Small intestine (tissue), 16 donors: ENCODE measurements at places on chromosomes 5 and 9.
A peak's percentile ranks its signal among the peaks of the same experiment; 100 is the strongest.

DNA sequence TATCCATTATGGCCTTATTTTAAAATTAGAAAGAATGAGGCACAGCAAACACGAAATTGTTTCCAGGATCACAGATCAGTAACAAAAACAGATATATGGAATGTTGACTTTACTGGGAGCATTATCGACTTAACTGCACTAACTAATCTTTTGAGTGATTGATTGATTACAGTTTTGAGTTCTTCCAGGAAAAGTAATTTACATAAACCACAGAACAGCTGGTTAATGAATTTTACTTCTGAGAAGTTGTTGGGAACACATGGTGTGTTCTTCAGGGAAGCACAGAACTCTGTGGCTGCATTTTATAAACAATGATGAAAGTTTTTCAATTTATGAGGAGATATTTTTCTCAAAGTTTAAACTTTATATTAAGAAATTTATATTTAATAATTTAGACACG, 802.4 kb upstream of the ACO1 start:
- DNase-seq: no peak

GRCh38 chr9:127720031-127720864, 4.4 kb downstream of the TTC16 start:
- DNase-seq: no peak

DNA sequence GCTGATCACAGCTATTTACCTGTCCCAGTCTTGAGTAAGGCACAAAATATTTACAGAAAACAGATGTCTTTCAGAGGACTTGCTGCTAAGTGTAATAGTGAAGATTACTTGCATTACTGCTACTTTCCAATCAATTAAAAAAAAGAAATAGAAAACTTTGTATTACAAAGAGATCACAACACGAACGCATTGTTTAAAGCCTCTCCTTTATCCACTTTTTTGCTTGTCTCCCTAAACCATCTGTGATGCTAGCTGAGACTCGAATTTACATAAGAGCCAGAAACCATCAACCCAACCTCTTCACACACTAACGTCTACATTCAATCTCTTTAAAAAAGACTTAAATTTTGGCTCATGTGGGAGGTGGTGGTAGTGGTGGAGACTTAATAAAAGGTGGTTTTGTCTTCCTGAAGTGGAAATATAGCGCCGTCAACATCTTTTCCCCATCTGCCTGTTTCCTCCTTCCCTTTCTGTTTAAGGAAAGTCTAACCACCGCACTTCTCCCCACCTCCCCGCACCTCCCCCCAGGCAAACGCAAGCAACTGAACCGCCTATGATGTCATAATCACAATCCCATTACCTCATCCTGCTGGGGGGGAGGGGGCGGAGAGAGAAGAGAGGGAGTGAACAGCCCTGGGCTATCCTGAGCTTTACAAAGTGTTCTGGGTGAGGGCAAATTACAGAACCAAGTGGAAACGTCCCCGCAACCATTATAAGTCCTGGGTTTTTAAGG, 948 bp upstream of the FAM53C start:
- no peak for DNase-seq

- no peak for DNase-seq
Observed at GRCh38 chr5:78907255-78907891, 77.7 kb downstream of the ARSB start.

DNA sequence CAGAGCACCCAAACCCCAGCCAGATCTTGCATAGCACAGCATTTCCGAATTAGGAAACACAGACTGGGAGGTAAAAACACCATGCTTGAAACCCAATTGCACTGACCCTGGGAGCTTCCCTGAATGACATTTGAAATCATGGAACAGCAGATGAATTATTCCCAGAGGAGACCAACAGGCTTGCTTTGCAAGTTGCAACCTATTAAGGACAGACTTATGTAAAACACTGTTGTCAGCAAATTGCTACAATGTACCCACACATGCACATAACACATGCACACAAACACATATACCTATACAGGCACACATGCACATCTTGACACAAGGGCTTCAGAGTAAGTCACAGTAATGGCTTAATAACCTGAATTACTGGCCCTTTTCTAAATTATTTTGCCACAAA, 984.8 kb downstream of the DNAH5 start:
- DNase-seq: no peak

GRCh38 chr9:86639899-86640379, 285.7 kb upstream of the TUT7 start:
- peak; percentile 5 for DNase-seq

DNA sequence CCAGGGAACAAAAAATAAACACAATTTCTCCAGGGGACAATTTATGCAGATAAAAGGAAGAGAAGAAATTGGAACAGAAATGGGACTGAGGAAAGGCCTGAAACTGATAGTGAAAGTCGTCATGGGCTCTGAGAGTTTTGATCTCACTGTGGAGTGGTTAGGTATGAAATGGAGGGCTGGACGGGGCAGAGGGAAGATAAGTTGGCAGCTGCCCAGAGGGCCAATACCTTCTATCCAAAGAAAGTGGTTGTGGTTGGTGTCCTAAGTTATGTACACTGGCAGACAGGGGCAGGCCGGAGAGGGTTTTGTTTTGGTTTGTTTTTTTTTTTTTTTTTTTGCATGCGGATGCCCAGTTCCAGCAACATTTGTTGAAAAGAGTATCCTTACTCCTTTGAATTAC, 46.1 kb downstream of the ZNF618 start:
- DNase-seq: no peak

GRCh38 chr5:91219803-91220371, 163.2 kb downstream of the ARRDC3 start:
- DNase-seq: peak; percentile 20

GRCh38 chr5:150485693-150486401, 22.1 kb upstream of the NDST1 start:
- peak; percentile 36 for DNase-seq

- no peak for DNase-seq
Observed at GRCh38 chr5:149572576-149573231, 8.6 kb upstream of the ARHGEF37 start.

GRCh38 chr9:87959916-87960581, 14.3 kb downstream of the CDK20 start:
- DNase-seq: peak; percentile 93

DNA sequence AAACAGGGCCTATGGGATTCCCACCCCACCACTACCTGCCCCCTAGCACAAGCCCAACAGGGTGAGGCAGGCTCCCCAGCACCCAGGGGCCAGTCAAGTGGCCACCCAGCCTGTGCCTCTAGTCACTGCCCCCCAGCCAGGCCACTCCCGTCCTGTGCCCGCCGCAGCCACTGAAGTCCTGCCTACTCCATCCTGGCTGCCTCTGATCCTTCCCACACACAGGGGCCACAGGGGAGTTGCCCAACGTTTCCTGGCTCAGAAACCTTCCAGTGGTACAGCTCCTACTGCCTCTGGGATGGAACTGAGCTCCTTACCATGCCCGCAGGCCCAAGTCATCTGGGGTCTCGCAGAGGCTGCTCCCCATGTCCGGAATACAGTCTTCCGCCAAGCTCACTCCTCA, 70.2 kb upstream of the STXBP1 start:
- DNase-seq: no peak

GRCh38 chr9:37801287-37801850, 772 bp downstream of the DCAF10 start:
- peak; percentile 35 for DNase-seq

GRCh38 chr5:80101993-80102392, 66.8 kb downstream of the THBS4 start:
- DNase-seq: no peak

DNA sequence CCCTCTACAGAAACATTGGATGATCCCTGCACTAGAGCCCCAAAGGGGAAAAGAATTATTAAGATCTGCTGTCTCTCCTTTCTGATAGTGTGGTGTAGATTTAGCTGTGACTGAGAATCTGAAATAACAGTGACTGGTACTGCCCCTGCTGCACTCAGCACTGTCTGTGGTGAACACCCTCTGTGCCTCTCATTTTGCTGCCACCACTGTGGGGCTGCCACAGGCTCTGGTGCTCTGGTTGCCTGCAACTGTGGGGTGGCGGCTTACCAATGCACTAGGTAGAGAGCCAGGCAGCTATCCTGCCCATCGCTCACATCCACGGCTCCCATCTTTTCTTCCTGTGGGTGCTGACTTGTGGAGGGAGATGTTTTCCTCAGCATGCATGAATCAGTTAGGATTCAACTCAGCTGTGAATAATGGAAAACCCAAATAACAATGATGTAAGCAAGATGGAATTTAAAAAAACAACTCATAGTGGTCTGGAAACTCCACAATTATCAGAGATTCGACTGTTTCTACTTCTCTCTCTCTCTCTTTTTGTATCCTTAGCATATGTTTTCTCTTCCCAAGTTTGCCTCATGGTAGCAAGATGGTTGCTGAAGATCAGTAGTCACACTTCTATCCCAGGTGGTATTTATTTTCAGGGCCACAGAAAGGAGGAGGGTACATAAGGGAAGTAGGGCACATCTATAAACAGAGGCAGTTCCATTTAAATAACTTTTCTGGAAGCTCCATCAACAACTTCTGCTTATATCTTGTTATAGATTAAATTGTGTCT, 99.8 kb upstream of the DAP start:
- no peak for DNase-seq

- DNase-seq: no peak
Observed at GRCh38 chr9:80399606-80400005, 827.8 kb downstream of the TLE4 start.

DNA sequence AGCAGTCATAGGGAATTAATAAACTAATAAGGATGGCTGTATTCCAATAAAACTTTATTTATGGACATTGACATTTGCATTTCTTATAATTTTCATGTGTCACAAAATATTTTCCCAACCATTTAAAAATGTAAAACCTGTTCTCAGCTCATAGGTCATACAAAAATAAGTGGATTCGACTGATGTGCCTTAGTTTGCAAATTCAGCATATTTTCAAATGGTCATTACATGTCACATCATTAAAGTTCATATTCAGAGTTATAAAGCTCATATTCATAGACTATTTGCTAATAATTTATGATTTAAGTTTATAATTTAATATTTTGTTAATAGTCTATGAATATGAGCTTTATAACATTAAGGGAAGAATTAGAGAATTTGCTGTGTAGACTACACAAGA, 166.5 kb downstream of the LPAR1 start:
- no peak for DNase-seq

DNA sequence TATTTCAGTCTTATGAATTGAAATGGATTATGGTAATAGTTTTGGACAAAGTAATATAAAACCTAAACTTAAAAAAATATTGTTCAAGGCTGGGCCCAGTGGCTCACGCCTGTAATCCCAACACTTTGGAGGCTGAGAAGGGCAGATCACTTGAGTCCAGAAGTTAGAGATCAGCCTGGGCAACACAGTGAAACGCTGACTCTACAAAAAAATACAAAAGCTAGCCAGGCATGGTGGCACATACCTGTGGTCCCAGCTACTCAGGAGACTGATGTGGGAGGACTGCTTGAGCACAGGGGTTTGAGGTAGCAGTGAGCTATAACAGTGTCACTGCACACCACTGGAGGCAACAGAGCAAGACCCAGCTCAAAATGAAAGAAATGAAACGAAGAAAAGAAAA, 81.9 kb downstream of the SCAI start:
- no peak for DNase-seq

DNA sequence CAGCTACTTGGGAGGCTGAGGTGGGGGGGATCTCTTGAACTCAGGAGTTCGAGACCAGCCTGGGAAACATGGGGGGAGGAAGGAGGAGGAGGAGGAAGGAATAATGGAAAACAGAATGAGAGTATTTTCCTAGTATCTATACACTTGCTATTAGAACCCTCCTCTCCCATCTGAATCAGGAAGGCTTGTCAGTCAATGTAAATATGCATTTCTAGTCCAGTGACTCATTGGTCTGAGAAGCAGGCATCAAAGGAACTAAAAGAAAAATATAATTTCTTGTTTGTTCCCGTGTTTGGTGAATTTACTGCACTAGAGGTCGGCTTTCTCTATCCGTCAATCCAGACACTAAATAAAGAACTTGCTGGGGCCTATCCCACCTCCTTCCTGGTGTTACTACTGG, 88.6 kb downstream of the AGTPBP1 start:
- DNase-seq: no peak

- DNase-seq: no peak
Observed at GRCh38 chr9:14256588-14256987, 57.4 kb downstream of the NFIB start.

DNA sequence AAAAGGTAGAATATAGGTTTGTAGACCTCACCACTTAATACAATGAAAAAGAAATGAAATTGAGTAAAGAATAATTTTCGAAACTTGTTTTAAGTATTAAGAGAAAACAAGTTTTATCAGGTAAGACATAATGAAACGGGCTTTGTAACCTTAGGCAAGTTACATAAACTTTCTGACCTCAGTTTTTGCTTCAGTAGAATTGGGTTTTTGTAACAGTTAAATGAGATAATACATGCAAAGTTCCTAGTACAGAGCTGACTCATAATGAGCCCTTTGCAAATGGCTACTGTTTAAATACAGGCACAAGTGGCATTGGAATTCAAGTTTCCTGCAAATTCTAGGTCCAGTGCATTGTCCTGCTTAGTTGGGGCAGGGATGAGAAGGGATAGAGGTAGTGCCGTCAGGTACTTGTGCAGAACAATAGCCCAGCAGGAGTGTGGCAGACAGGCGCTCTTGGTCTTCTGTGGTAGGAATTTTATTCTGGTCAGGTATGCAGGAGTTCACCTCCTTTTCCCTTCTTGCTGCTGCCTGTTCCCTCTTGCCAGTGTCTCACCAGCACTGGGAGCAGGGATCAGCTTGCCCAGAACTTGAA, 203.8 kb downstream of the PBX3 start:
- no peak for DNase-seq
